ENCODE measurements at places on chromosomes 1 and 21.

GRCh38 chr1:175822580-175822979, 79.2 kb upstream of the TNR start:
- DNase-seq: no peak

- no peak for DNase-seq
Measured at GRCh38 chr1:40926441-40926840, 53.1 kb upstream of the CTPS1 start.

- DNase-seq: no peak
Measured at GRCh38 chr1:17709981-17710380, 45.2 kb upstream of the ACTL8 start.

DNA sequence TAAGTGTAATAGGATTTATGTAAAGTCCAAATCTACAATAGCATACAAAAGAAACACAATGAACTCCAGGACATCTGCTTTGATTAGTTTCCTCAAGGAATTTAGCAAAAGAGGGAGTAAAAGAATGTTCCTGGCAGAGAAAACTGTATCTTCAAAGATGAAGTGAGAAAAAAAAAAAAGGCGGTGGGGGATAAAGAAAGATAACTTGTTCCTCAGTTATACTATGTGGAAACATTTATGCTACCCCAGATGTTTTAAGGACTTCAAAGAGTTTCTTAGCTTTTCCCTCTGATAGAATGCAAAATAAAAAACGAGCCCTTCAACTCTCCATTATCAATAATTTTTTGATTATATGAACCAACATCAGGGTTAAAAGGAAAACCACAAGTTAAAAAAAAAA, 908.9 kb upstream of the ADGRL2 start:
- no peak for DNase-seq

DNA sequence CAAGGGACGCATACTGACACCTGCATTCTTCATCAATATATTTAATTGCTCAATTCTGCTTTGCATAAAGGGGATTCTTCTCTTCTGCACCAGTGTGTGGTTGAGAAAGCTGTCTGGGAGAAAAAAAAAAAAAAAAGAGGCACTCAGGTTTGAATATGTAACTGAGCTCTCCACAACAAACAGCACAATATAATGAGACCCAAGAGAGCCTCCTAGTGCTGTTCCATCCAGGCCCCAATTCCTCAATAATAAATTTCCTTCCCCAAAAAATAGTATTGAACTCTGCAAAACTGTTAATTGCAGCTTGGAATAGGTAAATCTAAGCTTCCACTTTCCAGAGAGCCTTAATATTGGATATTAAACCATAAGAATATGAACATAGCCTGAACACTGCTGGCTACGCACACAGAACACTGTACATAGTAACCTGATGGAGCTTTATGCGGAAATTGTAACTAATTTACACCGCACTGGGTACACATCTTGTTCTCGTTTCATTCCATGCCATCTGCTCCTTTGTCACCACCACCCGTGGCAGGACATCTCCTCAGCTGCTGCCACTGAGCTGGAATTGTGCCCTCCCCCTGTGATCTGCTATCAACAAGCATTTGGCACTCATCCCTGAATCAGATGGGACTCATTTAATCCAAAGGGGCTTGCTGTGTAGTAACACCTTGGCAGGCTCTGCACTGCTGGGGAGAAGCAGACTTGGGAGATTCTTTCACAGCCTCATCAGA, 272.0 kb downstream of the HHIPL2 start:
- no peak for DNase-seq

DNA sequence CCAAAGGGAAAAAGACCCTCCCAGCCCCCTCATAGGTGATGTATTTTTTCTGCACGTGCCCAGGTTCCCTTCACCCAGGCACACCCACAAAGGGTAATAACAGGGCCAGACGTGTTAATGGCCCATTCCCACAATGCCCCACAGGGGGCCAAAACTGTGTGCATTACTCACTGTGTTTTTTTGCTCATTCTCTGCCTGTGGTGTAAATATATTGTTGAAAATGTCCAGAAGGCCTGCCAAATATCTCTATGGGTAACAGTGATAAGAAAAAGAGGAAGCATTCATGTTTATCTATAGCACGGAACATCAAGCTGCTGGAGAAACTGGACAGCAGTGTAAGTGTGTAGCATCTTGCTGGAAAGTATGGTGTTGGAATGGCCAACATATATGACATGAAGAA, 21.9 kb downstream of the RHEX start:
- no peak for DNase-seq

DNA sequence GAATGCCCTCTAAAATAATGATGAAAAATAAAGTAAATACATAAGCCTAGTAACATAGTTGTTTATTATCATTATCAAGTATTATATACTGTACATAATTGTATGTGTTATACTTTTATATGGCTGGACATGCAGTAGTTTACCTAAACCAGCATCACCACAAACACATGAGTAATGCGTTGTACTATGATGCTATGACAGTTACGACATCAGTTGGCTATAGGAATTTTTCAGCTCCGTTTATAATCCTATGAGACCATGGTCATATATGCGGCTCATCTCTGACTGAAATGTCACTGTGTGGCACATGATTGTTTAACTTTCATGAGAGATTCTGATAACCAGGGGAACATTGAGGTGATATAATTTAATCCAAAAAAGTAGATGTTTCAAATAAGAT, 352.1 kb downstream of the ST6GALNAC3 start:
- no peak for DNase-seq

DNA sequence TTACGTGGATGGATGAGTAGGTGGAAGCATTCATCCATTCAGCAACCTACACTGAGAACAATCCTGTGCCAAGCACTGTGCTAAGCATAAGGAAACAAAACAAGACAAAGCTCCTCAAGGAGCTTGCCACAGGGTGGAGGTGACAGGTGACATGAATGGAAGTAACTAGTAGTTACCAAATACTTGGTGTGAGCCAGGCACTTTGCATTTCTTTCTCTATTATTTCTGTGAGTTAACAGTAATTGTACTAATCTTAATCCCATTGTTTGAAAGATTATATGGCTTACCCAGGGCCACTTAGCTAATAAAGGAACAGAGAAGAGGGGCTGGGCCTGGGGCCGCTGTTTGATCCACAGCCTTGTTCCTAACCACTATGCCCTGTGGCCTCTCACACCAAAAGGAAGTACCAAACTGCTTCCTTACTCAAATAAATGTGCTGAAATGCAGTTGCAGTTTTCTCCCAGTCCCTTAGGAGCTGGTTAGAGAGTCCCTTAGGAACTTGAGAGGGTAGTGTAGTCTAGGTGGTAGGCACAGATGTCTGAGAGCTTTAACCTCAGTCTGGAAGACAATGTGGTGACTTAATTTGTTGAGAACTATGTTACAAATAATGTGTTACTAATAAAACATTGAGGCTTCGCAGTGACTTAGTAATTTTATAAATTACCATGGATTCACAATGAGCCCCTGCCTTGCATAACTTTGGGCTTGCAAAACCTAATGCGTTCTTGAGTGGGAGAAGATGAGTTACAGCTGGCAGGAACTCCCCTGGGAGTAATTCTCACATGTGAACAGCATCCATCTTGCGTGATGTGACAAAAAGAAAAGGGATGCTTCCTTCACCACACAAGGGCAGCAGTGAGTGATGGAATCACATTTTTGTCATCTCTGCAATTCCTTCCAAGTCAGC, 69.8 kb downstream of the MPZL1 start:
- DNase-seq: no peak

GRCh38 chr1:9909234-9910046, 629 bp downstream of the CTNNBIP1 start:
- peak; percentile 32 for DNase-seq

DNA sequence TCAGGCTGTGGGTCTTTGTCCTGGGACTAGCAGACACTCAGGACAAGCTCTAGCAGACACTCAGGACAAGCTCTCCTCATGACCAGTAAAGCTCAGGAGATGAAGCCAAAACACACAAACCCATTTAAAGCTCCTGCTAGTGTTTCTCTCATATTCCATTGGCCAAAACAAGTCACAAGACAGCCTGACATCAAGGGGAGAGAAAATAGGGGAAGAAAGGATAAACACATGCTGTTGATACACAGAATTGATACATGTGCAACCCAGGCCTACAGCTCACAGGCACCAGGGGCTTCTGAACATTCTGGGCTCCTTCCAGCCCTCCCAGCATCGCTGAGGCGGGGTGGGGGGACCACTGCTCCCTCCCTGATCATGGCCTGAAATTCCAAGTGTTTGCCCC, 35.3 kb downstream of the ATF3 start:
- DNase-seq: no peak

GRCh38 chr21:43189936-43190335, 21.1 kb downstream of the CRYAA start:
- no peak for DNase-seq

- DNase-seq: no peak
Measured at GRCh38 chr1:94316836-94317789, 79.7 kb upstream of the ARHGAP29 start.

DNA sequence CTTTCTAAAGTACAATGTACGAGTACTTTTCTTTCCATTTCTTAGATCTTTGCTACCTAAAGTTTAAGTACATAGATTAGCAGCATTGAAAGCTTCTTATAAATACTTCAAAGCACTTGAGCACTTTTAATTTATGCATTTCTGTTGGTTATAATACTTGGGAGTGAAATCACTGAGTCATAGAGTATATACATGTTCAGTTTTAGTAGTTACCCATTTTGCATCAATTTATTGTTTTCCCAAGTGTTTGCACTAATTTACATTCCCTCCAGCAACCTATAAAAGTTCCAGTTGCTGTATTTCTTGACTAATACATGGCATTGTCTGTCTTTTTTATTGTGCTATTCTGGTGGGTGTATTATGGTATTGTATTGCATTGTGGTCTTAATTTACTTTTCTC, 20.3 kb downstream of the PRKAA2 start:
- DNase-seq: no peak

DNA sequence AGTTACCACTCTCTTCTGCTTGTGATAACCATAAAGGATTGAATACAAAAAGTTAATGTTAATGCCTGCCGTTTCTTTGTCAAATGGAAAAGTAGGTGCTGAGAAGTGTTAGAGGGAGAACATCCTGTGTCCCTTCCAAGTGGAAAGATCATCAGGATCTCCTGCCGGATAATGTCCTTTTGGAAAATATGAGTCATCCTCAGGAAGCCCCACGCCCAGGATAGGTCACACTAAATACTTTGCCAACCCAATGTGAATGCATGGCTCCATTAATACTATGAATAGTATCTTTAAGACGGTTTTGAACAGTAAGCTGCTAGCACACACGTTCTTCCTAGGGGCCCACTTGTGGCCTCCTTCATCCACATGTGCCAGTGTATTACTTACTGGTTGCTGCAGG, 279.5 kb downstream of the ZNF326 start:
- DNase-seq: no peak

DNA sequence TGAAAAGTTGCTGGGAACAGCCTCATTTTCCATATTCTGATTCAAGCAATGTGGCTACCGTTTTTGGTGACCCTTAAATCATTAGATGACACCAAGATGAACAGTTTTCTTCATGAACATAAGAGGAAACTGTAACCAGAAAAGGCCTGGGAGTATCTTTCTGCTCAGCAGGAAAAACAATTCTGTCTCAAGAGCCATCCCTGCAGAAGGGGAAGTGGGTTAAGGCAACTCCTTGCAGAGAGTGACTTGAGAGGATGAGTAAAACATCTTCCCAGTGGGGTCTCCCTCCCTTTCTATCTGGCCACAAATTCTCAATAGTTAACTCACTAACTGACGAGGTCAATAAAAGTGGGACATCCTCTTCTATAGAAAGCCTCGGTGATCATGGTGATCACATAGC, 187.6 kb upstream of the NRIP1 start:
- DNase-seq: no peak

GRCh38 chr1:209768354-209768774, 12.5 kb downstream of the TRAF3IP3 start:
- DNase-seq: peak; percentile 74

- DNase-seq: no peak
Measured at GRCh38 chr1:30400507-30400906, 322.9 kb downstream of the MATN1 start.

GRCh38 chr1:43302721-43303470, 2.1 kb downstream of the TIE1 start:
- no peak for DNase-seq

DNA sequence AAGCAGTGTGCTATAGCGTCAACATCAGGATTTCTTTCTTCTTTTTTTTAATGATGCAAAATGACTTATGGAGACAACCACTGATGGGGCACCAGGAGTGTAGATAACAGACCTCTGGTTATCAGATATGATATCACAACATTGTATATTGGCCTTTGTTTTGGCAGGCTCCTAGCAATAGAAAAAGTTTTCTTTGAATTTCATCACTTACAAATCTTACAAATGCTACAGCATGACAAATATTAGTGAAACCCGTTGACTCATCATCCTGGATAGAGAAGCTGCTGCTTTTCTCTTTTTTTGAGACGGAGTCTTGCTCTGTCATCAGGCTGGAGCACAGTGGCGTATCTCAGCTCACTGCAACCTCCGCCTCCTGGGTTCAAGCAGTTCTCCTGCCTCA, 92.9 kb downstream of the LTN1 start:
- DNase-seq: no peak

DNA sequence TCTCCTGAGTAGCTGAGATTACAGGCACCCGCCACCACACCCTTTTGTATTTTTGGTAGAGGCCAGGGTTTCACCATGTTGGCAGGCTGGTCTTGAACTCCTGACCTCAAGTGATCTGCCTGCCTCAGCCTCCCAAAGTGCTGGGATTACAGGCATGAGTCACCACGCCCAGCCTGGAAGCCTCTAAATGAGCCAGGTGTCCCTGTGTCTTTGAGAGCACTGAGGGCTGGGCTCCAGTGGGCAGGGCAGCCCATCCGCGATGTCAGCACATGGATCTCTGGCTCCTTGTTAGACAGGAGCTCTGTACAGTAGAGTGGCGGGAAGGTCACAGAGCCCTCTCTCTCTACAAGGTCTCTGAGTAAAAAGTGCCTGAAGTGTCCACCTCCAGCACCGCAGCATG, 124.3 kb downstream of the PGBD5 start:
- no peak for DNase-seq

DNA sequence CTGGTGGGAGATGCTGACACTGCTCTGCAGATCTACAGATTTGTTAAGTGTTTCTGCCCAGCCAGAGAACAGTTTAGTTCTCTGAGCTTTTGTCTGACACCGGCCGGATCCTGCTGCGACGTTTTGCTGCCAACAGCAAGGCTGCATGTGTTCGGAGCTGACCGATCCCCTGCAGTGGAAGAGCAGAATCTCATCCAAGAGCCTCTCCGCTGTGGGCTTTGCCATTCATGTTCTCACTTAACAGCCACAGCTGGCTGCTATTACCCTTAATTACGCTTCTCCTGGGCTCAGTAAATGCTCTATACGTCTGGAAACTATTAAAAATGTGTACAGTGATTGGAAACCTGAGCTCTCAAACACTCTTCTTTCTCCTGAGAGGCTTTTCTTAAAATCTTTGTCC, 105.3 kb downstream of the BCAR3 start:
- DNase-seq: no peak

DNA sequence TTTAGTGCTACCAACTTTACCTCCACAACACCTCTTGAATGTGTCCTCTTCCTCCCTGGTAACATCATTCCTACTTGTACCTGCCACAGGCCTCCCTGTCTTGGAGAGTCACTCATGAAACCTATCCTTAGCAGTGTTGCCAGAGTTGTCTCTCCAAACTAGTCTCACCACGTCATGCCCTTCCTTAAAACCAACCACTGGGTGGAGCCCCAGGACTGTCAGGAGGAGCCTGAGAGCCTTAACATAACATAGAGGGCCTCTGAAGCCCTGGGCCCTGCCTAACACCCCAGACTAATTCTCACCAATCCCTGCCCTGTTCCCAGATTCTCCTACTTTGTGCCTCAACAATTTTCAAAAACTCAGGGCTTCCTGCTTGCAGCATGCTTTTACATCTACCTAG, 65.3 kb downstream of the ZNF697 start:
- DNase-seq: no peak

GRCh38 chr1:20596106-20596505, 7.2 kb downstream of the CDA start:
- DNase-seq: no peak

GRCh38 chr1:19222979-19223824, 13.1 kb upstream of the UBR4 start:
- no peak for DNase-seq
